Stimulated activated CD8-positive, alpha-beta memory T cell treated with anti-CD3 and anti-CD28 coated beads, Interleukin-12 subunit alpha, Interleukin-12 subunit beta, amount 100 ng/mL, for 4 hours (primary cell): ENCODE measurements at places on chromosomes 12 and 14.

GRCh38 chr12:9754099-9754927, 6.4 kb downstream of the CD69 start:
- DNase-seq = no peak

DNA sequence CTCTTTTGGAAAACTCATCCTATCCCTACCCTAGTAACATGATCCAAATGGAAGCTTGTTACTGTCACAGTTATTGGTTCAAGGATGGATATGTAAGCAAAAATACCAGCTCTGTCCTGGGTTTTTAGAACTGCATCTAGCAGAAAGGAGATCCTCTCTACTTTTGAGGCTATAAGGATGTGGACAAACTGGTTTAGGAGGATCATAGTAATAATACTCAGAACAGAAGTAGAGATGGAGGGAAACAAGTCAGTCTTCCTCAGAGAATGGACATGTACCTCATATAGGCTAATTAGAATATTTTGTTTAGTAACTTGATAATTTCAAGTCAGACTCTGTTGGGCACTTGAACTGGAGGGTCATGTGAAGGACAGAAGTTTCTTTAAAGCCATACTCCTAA, 26.6 kb downstream of the FUT8 start:
- no peak for DNase-seq

- DNase-seq = no peak
Measured at GRCh38 chr14:57182760-57183503, 85.8 kb downstream of the EXOC5 start.

GRCh38 chr14:69014829-69015259, 35.7 kb upstream of the ACTN1 start:
- no peak for DNase-seq

- no peak for DNase-seq
Measured at GRCh38 chr12:96190413-96191108, 3.6 kb upstream of the ELK3 start.

DNA sequence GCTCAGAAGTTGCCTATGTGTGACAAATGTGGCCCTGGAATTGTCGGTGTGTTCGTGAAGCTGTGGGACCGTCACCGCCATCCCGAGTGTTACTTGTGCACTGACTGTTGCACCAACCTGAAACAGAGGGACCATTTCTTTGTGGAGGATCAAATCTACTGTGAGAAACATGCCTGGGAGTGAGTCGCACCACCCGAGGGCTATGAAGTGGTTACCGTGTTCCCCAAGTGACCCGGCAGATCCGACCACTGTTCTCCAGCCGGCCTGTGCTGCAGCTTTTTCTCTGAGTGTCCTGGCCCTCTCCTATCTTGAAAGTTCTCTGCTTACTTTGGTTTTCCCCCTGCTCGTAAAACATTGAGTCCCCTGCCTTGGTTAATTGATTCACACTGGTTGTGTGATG, 65.3 kb downstream of the VCPKMT start:
- no peak for DNase-seq

- no peak for DNase-seq
Measured at GRCh38 chr12:104700324-104700723, 243.6 kb downstream of the CHST11 start.

DNA sequence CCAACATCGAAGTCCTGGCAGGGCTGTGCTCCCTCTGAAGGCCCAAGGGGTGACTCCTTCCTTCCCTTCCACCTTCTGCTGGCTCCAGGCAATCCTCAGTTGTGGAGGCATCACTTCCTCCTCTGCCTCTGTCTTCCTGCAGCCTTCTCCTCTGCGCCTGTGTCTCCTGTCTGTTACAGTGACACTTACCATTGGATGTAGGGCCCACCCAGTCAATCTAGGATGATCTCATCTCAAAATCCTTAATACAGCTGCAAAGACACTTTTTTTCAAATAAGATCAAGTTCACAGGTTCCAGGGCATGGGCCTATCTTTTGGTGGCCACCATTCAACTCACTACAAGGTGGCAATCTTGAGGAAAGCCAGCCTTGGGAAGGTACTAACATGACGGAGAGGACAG, 155.1 kb downstream of the ESRRB start:
- no peak for DNase-seq

GRCh38 chr14:98634043-98634820, 637.8 kb downstream of the BCL11B start:
- DNase-seq = no peak

- DNase-seq = no peak
Measured at GRCh38 chr12:6113691-6114475, 10.6 kb downstream of the VWF start.

- DNase-seq = no peak
Measured at GRCh38 chr14:97262336-97262735, 465.2 kb downstream of the VRK1 start.

- DNase-seq = no peak
Measured at GRCh38 chr14:50013198-50013918, 103.0 kb downstream of the VCPKMT start.

- DNase-seq = no peak
Measured at GRCh38 chr14:76768671-76769500, 7.6 kb downstream of the VASH1 start.

GRCh38 chr12:115953450-115953849, 324.0 kb downstream of the MED13L start:
- DNase-seq = no peak

DNA sequence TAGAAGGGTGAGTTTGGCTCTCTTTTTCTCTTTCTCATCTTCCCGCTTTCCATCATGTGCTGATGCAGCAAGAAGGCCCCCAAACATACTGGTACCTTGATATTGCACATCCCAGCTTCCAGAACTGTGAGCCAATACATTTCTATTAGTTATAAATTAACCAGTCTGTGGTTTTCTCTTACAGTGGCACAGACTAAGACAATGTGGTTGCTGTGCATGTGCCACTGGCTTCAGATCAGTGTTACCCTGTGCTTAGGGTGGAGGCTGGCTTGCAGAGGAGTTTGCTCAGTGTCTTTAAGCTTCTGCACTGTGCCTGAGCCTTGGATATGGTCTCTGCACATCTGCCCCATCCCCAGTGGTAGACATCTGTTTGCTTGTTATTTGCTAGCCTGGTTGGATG, 5.5 kb downstream of the IFI27L2 start:
- DNase-seq = no peak

DNA sequence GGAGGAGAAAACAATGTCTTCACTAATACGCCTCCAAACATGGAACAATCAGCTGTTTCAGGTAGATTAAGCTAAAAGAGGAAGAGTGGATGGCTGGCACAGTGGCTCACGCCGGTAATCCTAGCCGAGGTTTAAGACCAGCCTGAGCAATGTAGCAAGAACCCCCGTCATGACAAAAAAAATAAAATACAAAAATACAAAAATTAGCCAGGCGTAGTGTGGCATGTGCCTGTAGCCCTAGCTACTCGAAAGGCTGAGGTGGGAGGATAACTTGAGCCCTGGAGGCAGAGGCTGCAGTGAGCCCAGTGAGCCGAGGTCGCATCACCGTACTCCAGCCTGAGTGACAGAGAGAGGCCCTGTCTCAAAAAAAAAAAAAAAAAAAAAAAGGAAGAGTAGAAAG, 1.2 kb upstream of the MED13L start:
- DNase-seq = no peak
